ENCODE measurements at places on chromosomes 3 and 15.

DNA sequence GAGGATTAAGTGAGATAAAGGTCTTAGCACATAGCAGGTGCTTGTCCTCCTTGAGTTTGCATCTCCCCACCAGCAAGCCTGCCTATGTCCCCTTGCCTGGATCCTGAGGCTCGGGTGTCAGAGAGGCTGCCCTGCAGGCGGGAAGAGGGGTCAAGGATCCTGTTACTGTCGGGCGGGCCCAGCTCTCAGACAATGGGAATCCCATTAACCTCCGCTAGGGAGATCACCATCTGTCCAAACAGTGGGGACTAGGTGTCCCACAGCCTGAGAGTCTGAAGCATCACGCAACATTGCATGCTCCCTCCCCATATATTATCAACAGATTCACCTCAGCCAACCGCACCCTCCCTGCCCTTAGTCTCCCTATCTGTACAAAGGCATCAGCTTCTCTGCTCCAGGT lies 151.4 kb downstream of the FBLN2 start:
- DNase-seq, result no peak

DNA sequence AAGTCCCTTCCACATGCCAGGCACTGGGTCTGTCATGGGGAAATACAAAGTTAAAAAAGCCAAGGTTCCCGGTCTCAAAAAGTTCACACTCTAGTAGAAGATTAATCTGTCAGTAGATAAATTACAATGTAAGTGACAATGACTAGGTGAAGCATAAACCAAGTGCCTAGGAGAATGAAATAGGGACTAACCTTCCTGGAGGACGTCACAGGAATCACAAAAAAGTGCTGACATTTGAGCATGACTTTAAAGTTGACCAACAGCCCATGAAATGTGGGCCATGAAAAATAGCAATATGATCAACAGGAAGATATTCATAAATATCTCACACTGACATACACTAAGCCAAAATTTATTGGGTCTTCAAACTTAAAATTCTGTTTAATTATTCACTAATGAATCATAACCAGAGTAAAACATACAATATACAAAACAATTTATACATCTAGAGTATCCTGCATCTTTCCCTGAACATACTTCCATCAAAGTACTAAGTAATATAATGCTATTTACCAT lies 20.0 kb downstream of the COPS2 start:
- no peak for DNase-seq

GRCh38 chr3:38490281-38491030 lies 5.7 kb upstream of the EXOG start:
- no peak for DNase-seq

GRCh38 chr15:67570875-67571647 lies 28.6 kb downstream of the MAP2K5 start:
- DNase-seq, result no peak

DNA sequence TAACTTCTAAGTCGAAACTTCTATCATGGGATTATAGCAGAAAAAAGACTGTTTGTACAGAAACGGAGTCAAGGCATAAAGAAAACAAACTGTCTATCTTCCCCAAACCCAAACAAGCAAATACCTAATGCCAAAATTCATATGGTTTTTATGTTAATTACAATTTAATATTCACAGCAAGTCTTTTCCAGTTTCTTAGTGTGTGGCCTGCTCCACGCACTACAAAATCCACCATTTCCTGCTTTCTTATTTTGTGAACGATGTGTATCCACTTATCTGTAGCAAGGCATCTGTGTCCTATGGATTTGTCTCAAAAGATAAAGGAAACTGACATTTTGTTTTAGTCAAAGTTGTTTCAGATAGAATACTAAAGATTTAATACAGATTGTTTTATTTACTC lies 588.0 kb upstream of the CCDC54 start:
- DNase-seq, result no peak

- DNase-seq, result no peak
Measured at GRCh38 chr3:14266361-14266760, 87.7 kb downstream of the LSM3 start.

DNA sequence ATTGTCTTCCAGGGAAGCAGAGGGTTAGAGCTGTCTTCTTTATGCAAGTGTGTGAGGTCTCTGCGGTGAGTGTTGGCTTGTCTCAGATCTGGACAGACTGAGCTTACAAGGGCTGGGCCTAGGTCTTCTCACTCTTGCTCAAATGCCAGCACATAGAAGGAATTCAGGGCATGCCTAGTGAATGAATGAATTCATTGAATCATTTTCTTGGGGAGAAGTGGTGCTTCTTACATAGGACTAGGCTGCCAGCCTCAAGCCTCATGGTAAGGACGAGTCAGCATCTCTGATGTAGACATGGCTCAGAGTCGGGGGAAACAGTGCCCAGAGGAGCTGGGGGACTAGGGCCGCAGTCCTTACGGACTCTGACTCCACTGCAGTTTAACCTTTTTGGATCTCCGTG lies 17.2 kb downstream of the MKRN2 start:
- DNase-seq, result no peak

DNA sequence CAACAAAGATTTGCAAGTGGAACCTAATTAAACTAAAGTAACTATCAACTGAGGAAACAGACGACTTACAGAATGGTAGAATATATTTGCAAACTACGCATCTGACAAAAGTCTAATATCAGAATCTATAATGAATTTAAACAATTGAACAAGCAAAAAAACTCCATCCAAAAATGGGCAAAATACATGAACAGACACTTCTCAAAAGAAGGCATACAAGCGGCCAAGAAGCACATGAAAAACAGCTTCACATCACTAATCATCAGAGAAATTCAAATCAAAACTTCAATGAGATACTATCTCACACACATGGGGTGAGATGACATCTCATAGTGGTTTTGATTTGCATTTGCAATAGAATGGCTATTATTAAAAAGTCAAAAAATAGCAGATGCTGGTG lies 128.6 kb downstream of the POLR2M start:
- DNase-seq, result no peak

DNA sequence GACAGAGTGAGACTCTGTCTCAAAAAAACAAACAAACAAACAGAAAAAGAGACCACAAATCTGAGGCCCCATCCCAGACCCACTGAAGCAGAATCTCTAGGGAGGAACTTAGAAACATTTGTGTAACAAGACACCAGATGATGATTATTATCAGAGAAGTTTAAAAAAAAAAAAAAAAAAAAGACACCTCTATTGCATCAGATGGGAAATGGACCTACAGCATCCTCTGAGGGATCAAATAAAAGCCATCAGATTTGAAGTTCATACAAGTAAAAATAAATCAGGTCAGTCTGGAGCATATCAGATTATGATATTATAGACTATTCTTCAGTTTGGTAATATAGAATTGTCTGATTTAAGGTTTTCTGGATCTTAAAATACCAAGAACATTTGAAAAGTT lies 21.9 kb upstream of the LIPC start:
- no peak for DNase-seq

DNA sequence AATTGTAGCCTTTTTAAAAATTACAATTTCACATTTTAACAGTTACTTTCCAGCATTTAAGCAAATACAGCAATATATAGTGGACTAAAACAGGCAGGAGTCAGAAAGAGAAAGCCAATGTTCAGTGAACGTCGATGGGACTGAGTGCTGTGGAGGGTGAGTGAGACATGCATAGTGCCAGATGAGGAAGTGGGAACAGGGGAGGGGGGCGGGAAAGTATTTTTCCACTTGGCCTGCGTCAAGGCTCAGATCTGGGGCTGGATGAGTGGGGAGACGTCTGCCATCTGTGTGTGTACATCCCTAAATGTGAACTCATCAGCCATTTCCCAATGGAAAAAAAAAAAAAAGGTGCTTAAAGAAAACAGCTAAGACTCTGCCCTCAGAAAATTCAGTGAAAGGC lies 19.2 kb upstream of the RAD18 start:
- no peak for DNase-seq

- no peak for DNase-seq
Measured at GRCh38 chr3:114452937-114453336, 159.1 kb downstream of the TIGIT start.

DNA sequence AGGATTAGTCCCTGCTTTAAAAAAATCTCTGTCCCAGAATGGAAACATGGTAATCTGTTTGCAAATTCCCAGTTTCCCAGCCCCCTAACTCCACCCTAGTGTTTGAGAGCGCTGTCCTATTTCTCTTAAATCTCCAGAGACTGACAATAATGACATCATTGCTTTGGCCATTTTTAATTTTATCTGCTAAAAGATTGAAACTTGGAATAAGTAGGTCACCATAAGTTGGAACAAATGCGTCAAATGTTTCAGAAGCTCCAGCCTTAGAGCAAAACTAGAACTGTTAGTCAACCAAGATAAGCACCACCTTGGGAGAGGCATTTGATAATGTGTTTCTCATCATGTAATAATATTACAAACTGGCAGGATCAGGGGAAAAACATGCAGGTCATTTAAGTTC lies 25.7 kb upstream of the MB21D2 start:
- no peak for DNase-seq

Measured in stimulated activated CD8-positive, alpha-beta memory T cell treated with anti-CD3 and anti-CD28 coated beads, Interleukin-15, amount 100 ng/mL, for 24 hours (primary cell).